Stimulated activated CD8-positive, alpha-beta memory T cell treated with anti-CD3 and anti-CD28 coated beads, Interleukin-4, amount 100 ng/mL, for 24 hours (primary cell): ENCODE measurements at places on chromosomes 3 and 15.

GRCh38 chr3:127472506-127472905 is 118.0 kb downstream of the TPRA1 start:
- DNase-seq: no peak

DNA sequence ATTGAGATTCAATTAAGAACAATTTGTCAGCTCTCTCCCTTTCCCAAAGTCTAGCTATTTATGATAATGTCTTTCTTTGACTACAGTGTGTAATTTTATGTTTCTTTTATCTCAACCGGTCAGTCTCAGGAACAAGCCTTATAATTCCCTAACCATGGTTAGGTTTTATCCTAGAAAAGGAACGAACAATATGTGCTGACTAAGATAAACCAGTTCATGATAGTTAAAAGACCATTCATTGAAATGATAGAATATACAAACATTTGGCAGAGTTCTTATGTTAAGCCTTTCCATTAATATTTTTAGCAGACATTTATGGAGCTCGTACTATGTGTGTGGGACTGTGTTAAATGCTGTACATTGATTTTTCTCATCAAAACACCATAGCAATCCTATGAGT is 106.3 kb downstream of the SYNPR start:
- DNase-seq: no peak

GRCh38 chr3:196177567-196177966 is 33.6 kb downstream of the ZDHHC19 start:
- DNase-seq: no peak

DNA sequence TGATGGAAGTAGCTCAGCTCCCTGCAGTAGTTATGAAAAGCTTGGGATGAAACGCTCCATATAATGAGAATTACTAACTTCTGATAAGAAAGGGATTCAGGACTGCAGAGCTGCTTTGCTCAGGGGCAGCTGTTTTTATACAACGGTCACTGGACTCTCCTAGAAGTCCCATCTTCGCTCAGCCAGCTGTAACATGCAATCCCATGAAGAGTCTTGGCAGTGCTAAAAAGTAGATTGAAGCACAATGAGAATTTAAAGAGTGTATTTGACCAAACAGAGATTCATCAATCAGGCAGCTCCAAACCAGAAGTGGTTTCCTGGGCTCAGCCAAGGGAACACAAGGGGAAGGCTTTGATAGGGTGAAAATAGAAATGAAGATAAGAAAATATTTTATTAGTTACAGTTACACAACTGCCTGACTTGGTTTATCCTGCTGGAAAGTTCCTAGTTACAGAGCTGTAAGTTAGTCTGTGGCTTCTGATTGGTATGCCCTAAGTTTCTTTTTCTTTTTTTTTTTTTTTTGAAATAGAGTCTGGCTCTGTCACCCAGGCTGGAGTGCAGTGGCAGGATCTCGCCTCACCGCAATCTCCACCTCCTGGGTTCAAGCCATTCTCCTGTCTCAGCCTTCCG is 24.1 kb downstream of the SIDT1 start:
- DNase-seq: no peak

- no peak for DNase-seq
Measured at GRCh38 chr3:173583496-173583895, 186.0 kb downstream of the NLGN1 start.

DNA sequence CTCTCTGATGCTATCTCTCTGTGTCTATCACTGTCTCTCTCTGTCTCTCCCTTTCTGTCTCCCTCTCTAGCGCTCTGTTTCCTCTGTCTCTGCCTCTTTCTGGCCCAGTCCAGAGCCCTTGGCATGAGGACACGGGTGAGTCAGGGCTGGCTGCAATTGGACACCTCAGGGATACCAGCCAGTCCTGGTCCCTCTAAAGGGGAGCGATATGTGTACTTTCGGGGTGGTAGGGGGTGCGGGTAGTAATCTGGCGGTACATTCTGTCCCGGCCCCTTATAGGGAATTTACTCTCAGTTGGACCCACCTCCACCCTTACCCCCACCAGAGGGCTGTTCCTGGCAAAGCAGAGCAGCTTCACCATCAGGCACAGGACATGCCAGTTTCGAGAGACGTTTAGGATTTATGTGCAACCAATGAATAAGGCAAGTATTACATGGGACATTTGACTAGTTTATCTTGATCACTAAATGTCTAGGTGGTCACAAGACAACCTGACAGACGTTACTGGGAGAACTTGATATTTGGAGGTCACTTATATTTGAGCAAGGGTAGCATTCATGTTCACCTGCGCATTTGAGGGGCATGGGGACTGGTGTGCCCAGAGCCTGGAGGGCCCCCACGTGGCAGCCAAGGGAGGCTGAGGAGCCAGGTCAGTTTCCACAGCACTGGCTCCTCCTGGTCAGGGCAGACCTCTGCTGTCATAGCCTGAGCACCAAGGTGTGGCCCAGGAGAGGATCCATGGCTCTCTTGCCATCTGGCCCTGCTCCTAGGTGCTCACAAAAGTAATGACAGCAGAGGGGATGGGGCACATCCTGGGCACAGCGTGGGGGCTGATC is 256.1 kb downstream of the PLCL2 start:
- no peak for DNase-seq

DNA sequence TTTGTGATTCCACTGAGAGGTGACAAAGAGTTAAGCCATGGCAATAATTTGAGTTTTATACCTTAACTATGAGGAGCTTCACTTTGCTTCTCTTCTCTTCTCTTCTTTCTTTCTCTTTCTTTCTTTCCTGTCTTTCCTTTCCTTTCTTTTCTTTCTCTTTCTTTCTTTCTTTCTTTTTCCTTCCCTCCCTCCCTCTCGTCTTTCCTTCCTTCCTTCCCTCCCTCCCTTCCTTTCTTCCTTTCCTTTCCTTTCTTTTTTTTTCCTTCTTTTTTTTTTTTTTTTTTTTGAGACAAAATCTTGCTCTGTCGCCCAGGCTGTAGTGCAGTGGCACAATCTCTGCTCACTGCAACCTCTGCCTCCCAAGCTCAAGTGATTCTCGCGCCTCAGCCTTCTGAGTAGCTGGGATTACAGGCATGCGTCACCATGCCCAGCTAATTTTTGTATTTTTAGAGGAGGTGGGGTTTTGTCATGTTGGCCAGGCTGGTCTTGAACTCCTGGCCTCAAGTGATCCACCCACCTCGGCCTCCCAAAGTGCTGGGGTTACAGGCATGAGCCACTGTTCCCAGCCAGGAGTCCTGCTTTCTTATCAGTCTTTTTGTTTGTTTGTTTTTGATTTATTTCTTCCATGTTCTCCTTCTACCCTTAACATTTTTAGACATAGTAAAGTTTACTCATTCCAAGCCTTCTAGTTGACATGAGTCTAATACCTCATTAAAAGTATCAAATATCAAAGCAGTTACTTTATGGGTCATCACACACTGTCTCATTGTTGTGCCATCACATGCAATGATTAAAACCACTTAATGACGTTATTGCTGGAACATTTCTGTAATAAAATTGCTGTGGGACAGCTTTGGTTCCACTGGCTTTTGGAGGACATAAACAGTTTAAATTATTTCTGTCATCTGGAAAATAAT is 29.9 kb downstream of the SLC49A4 start:
- no peak for DNase-seq
